ENCODE measurements at places on chromosomes 3 and 15.
A peak's percentile ranks its signal among the peaks of the same experiment; 100 is the strongest.

DNA sequence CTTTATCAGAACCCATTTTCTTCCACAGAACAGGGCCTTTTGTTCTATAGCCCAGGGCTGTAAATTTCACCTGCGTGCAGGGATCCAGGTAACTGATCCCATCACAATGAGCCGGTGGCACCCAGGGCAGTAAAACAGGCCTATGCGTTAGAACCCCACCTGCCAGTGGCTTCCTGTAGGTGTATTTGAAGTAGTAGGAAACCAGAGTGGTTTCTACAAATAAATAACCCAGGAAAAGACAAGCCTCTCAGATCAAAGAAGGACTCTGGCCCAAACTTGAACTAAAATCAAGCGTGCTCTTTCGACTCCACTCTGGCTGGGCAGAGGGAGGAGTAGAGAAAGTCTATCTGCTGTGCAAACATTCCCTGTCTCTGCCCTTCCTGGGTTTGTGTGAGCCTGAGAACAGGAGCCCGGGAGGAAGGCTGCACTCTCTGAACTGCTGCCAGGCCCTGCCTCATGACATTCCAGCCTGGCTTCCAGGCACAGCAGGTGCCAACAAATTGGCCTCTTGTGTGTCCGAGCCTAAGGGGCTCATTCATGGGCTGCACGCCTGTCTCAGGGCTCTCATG, 77.7 kb downstream of the CEMIP start:
- DNase-seq: peak; percentile 64

DNA sequence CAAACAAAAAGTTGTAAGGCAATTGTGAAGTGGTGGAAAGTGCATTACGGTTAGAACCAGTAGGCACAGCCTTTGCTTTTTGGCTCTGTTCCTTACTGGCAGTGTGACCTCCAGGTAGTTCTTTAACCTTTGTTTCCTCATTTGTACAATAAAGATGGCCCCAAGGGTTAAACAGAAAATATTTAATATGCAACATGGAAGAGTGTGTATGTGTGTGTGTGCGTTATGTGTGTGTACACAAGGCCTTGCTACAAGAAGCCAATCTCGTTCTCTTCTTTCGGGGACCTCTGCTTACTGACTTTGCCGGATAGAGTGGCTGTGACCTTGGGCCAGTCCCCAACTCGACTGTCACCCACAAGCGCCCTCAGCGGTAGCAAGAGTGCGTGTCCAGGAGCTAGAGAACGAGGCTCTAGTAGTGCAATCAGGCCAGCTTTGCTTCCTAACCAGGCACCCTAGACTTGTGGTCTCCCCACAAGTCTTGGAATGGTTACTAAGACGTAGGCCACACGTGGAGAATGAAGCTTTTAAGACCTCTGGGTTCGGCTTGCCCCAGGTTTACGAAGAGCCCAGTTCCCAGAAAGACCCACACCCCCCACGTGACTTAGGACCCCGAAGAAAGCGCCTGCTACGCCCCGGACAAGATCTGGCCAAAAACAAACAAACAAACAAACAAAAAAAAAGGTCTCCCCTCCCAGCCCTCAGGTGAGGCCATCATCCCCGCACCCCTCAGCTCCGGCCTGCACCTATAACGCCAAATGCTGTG, 593 bp downstream of the CIAO2A start:
- DNase-seq: peak; percentile 73

- no peak for DNase-seq
Observed at GRCh38 chr15:82132742-82133141, 86.9 kb upstream of the MEX3B start.

DNA sequence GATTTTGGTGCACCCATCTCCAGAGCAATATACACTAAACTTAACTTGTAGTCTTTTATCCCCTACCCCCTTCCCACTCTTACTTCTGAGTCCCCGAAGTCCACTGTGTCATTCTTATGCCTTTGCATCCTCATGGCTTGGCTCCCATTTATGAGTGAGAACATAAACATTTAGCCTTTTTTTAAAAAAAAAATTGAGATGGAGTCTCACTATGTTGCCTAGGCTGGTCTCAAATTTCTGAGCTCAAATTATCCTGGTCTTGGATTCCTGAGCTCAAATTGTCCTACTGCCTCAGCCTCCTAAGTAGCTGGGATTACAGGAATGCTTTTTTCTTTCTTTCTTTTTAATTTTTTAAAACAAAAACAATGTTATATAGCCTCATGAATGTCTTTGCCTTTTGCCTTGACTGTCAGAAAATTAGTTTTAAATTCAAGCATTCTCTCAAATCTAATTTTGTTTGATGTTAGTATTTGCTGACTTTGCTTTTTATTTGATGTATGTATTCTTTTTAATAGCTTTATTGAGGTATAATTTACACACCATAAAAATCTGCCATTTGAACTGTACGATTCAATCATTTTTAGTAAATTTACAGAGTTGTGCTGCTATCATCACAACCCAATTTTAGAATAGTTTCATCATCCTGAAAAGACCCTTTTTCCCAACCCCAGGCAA, 46.9 kb downstream of the NFKBIZ start:
- no peak for DNase-seq

- DNase-seq: no peak
Observed at GRCh38 chr15:85118581-85118980, 136.9 kb downstream of the PDE8A start.

- DNase-seq: peak; percentile 63
Observed at GRCh38 chr3:58051196-58051595, 43.0 kb downstream of the FLNB start.

All from ELF-1 (cell line).